ENCODE measurements at places on chromosomes 12 and 14.

DNA sequence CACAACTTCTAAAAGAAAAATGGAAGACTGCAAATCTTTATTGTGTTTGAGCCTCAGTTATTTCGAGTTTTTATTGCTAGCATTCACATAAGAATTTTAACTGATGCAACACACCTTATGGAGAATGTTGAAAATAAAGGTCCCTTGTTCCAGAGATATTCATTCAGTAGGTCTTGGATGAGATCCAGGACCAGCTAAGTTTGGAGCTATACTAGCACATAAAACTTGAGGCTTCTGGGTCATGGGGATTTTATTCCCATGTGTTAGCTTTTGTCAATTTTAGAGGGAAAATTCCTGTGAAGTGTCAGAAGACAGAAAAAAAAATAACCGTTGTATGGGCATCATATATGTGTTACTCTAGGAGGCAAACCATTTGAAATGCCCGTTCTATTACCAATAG is 693.2 kb upstream of the MIS18BP1 start:
- DNase-seq = no peak

- DNase-seq = no peak
Measured at GRCh38 chr12:6274231-6275221, 36.0 kb upstream of the PLEKHG6 start.

GRCh38 chr14:55427439-55427838 is 13.0 kb downstream of the TBPL2 start:
- DNase-seq = no peak

DNA sequence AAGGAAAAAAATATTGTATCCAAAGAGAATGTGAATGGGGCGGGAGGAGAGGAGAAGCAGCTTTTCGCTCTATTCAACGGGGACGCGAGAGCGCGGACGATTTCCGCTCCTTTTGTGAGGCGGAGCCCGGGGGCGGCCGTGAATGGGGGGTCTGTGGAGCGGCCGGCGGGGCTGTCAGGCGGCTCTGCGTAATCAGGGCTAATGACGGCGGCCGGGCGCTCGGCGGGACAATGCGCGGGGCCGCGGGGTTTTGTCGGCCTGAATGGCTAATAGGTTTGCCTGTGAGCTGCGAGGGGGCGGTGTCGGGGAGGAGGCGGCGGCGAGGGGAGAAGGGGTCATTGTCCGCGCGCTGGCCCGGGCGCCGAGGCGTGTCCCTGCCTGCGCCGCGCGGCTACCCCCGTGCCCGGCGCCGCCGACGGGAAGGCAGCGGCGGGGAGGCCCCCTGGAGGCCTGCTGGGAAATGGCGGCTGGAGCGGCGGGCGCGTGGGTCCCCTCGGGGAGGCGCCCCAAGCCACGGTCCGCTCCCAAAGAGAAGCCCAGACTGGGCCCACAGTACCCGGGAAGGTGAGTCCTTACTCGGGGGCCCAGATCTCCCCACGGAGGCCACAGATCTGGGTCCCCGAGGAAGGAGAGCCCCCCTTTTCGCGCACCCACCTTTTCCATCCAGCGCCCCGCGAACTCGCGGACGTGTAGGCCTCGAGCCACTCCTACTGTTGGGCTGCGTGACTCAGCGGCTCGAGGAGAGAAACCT is 6.0 kb downstream of the SIX6 start:
- DNase-seq = no peak

DNA sequence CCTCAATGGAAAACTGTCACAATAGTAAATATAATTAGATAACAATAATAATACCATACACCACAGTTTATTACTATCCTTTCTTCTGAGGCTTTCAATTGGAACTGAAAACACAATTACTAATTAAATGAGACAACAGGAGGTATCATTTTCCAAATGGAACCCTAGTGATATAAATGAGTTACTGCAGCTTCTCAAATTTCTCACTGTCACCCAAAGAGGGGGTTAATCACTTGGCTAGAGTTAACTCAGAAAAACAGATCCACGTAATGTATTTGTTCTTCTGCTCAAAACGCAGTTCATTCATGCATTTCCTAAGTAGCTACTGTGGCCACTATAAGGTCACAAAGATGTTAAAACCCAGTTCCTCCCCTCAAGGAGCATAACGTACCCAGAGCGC is 120.9 kb upstream of the FOXN3 start:
- DNase-seq = no peak

DNA sequence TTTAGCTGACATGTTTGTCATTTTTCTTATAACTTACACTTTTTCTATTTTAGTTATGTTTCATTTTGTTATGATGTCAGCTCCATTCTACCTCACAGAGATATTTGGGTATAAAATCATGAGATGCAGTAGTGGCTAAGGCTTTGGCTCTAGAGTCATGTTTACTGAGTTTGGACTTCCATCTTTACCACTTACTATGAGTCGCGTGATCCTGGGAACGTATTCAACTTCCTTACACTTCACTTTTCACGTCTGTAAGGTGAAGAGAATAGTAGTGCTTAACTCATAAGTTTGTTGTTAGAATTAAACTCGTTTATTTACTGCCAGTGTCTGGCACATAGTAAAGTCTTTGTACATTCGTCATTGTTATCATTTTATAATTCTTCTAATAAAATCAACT is 126.3 kb downstream of the ERC1 start:
- no peak for DNase-seq

Measured in activated CD4-positive, alpha-beta T cell treated with anti-CD3 and anti-CD28 coated beads for 1 hour (primary cell).